ENCODE measurements at places on chromosomes 2 and 18.

GRCh38 chr18:55001394-55002024 is 42.2 kb upstream of the CCDC68 start:
- DNase-seq = no peak

DNA sequence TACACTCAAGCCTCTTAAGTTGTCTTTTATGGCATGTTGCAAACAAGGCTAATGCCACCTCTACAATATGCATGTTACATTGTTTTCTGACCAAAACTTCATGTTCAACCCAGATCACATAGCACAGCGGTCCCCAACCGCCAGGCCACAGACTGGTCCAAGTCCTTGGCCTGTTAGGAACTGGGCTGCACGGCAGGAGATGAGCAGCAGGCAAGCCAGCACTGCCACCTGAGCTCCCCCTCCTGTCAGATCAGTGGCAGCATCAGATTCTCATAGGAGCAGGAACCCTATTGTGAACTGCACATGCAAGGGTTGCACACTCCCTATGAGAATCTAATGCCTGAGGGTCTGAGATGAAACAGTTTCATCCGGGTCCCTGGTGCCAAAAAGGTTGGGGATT is 324.8 kb upstream of the CHAC2 start:
- peak; percentile 62 for DNase-seq

GRCh38 chr18:50104421-50104820 is 90.5 kb downstream of the MYO5B start:
- DNase-seq = no peak

DNA sequence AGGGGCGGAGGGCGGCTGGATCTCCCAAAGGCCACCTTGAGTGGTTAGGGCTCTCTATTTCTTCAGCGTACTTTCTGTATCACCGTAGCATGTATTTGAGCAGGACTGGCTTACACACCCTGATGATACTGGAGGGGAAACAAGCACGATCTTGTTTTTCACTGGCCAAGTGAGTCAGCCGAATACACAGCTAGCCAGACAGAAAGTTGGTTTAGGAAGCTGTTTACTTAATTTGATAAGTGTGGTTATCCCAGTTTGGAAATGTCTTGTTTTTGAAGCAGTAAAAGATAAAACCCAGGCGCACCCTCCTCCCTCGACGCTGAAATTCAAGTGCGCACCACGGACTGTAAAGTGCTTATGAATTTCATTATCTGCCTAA is 582 bp downstream of the RIOK3 start:
- peak; percentile 30 for DNase-seq

GRCh38 chr2:23606968-23607367 is 222.0 kb downstream of the KLHL29 start:
- DNase-seq = no peak

All from NCI-H82 (cell line).